ENCODE measurements at places on chromosomes 1 and 21.

DNA sequence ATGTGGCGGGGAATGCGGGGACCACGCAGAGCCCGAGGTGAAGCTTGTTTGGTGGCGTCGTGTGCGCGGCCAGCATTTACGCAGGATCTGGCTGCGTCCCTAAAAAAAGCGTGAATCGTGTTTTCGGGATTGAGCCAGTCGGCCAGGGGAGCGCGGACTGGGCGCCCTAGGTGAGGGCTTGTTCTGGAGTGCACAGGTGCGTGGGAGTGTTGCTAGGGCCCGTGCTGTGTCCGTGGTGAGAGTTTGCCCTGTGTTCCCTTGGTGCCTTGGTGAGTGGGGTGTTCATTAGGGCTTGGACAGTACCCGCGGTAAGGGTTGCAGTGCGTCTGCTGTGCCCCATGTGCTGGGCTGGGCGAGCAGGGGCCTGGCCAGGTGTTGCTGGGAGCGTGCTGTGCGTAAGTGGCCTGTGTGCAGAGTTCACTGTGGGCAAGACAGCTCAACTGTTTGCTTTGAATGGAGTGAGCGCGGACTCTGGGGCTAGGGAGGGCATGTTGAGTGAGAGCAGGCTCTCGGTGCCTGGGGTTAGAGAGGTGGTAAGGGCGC, 673 bp downstream of the CD46 start:
- DNase-seq: no peak

- no peak for DNase-seq
These were observed 48.8 kb downstream of the LAMC2 start for GRCh38 chr1:183234660-183235476.

DNA sequence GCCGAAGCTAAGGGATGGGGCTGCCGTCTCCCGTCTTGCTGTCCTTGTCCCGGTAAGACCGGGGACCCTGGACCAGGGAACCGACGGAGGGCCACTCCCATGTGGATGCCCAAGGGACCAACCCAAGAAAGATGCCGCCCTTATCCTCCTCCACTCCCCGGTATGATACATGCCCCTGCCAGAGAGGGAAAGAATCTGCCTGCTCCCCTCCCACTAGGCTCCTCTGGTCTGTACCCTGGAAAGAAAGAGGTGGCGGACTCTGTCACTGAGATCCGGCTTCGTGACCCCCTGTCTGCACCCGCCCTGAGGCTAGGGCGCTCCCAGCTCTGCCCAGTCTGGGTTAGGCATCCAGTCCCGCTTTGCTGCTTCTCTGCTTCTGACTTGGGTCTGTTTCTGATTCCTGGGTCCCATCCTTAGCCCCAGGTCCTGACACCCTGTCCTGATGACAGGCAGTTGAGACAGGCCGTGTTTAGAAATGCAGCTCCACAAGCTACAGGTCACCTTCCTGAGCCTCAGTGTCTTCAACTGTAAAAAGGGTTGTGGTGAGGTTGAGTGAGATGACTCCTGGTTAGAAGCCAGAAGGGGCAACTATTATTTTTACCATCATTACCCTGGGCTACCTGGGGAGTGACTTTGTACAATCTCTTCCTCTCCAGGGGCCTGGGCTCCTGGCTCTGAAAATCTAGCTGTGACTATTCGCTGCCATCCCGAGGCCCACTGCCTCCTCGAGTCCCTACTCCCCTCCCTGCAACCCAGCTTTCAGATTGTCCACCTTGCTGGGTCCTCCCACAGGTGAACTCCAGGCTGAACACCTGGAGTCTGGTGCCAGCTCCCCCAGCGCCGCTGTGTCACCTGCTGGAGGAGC, 3.7 kb downstream of the MATN1 start:
- DNase-seq: no peak

DNA sequence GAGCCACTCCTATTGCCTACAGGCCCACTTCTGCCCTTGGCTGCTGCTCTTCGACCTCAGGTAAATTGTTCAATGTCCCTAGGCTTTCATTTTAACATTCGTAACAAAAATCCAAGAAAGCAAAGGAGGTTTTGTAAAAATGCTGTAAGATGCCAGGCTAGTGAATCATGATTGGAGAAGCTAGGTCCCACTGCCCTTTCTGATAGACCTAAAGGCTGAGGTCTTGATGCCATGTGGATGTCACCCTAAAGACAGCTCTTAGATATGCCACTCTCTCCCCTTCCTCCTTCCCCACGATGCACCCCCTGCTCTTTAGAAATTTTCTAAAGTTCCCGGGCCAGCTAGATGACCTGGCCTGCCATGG, 9.9 kb upstream of the TMEM39B start:
- no peak for DNase-seq

DNA sequence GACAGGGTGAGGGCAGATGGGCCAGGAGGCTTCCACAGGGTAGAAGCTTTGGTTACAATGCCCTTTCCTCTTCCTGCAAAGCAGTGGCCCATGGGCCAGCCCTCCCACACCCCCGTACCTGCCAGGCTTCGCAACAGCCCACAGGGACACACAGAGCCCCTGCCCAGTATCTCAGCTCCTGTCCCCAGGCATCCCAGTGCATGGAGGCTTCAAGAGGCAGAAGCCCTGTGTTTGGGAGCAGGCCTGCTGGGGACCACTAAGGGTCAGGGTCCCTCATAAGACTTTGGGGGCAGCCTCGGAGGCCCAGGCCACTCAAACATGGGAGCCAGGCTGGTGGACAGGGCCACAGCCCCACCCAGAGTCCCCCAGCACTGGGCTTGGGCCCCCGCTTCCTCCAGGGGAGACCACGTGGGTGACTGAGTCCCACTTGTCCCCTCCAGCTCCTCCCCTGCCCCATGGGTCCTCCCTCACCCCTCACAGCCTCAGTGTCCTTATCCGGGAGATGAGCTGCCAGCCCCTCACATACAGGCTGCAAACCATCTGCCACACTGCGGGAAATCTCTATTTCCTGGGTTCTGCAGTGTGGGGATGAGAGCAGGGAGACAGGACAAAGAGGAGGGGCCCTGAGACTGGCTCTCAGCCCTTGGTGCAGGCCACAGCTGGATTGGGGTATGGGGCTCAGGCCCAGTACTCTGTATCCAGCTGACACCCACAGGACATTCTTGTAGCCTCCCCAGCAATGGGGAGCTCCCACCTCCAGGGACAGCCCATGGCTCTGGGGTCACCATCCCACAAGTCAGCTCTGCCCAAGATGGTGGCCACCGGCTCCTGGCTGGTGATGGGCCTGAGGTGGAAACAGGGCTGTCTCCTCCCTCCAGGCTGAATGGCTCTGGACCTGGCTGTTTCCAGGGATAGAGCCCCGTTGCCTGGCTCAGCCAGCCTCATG, 50.7 kb downstream of the WNT9A start:
- DNase-seq: no peak

GRCh38 chr1:199020904-199021303, 382.1 kb downstream of the PTPRC start:
- DNase-seq: no peak

DNA sequence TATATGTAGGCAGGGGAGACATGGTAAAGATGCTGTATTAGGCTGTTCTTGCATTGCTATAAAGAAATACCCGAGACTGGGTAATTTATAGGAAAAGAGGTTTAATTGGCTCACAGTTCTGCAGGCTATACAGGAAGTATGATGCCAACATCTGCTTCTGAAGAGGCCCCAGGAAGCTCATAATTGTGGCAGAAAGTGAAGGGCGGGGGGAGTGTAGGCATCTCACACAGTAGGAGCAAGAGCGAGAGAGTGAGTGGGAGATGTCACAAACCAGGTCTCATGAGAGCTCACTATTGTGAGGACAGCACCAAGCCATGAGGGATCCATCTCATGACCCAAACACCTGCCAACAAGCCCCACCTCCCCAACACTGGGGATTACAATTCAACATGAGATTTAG, 21.1 kb downstream of the MAN1A2 start:
- DNase-seq: no peak

GRCh38 chr1:172378109-172378760, 42.2 kb upstream of the C1orf105 start:
- DNase-seq: no peak

DNA sequence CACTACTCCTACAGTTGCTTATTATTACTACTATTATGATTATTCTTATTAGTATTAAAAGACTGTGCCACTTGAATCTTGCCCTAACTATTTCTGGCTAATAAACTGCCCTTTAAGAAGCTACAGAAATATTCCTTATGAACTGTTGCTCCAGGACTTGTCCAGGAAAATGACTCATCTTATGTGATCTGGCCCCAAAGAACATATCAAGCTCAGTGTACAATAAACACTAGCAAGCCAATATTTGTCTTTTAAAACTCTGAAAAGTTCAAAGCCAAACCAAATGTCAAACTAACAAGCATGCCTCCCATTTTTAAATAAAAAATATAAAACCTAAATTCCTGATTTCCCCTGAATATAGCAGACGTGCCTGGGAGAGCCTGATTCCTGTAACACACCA, 88.7 kb upstream of the SIM2 start:
- DNase-seq: no peak
